D341Med (cell line): ENCODE measurements at places on chromosomes 4 and X.

DNA sequence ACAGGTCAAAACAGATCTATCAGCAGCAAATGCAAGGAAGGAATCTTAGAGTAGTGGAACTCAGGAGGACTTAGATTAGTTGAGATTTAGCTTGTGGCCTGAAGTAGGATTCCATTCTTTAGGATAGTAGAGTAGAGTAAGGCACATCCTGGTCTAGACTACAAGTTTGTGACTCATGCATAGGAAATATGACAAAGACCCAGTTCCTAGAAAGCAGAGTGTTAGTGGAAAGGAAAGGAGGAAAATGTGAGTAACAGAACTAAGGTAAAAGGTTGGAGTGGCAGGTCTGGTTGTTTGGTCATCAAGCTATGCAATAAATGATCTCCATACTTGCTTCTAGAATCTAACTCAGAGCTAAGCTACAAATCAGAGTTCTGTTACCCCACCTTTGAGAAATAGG is 595.0 kb downstream of the ACTRT1 start:
- DNase-seq: no peak

DNA sequence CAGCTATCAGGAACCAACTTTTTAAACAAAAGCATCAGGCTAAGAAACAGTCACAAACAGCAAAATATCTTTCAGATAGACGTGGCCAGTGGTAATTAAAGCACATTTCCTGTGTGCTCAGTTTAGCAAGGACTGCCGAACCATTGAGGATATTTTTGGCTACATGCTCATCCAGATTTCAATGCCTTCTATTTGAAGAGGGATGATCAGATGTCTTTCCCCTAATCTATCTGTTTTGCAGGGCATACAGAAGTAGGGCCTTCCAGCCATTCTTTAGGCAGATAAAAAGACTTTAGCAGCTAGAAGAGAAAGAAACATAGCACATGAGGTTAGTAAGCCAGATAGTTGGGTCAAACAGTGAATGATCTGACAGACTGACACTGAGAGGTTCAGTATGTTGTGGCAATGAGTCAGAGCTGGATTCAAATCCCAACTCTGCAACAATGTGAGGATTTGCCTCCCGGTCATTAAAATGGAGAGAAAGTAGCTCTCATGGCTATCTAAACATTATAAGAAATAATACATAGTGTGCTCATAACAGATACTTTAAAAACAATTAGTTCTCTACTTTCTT is 100.0 kb upstream of the PRKG2 start:
- no peak for DNase-seq

DNA sequence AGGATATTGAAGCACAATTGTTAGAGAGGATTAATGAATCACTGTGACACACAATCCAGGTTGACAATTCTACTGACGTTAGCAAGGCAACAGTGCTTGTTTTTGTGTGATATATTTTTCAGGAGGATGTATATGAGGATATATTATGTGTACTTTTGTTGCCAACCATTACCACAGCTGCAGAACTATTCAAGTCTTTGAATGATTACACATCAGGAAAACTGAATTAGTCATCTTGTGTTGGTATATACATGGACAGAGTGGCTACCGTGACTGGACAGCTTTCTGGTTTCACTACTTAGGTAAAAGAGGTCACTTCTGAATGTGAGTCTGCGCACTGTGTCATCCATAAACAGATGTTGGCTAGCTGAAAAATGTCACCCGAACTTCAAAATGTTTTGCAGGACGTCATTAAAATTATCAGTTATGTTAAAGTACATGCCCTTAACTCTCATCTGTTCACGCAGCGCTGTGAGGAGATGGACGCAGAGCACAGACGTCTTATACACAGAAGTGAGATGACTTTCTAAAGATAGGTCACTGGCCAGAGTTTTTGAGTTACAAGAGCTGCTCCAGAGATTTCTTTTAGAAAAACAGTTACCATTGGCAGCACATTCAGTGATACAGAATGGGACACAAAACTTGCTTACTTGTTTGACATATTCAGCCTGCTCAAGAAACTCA is 69.0 kb downstream of the MRPL1 start:
- DNase-seq: no peak

GRCh38 chrX:123779908-123780396 is 47.1 kb upstream of the THOC2 start:
- no peak for DNase-seq

DNA sequence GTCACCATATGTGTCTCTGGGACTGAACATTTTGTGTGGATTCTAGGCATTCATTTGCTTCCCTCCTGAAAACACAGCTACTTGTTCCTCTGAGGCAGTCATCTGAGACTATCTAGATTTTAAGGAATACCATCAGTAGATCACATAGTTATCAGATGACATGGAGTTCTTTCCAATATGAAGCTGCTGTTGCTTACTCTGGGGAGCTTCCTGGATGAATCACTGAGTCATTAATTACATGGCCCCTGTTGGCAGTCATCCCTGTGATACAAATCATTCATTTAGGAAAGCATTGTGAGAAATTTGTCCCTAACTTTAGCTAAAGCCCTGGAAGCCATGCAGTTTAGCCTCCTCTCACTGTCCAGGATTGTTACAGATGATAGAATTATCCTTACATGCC is 98.2 kb upstream of the ARSJ start:
- DNase-seq: no peak

- no peak for DNase-seq
Measured at GRCh38 chrX:16646366-16647138, 3.4 kb upstream of the S100G start.

DNA sequence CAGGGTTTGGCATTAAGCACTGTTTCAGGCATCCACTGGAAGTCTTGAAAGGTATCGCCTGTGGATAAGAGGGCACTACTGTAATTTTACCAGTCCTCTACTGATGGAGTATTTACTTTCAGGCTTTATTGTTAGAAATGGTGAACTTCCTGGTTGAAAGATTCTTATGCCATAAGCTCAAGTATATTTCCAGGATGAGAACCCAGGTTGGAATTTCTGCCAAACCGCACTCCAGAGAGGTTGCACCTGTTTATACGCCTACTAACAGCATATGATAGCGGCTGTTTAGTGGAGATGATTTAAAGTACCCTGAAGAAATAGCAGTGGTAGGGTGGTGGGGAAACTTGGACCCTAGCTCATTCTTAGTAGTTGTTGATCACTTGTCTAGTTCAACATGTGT is 9.9 kb downstream of the FNIP2 start:
- no peak for DNase-seq

- no peak for DNase-seq
Measured at GRCh38 chr4:160182727-160183126, 1079.8 kb downstream of the RAPGEF2 start.

DNA sequence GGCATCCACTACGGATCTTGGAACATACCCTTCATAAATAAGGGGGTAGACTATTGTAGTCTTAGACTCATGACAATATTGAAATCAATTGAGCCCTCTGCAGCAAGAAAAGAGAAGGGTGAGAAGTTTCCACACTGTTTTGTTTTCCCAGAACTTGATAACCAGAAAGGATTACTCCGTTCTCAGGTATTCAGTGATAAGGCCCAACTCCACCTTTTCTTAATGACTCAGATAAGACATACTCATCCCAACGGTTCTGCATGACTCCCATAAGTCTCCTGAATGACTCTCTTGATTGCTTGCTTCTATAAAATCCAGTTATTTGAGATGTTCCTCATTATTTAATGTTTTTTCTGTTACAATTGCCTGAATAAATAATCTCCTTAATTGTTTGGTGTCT is 111.7 kb downstream of the PABPC4L start:
- DNase-seq: no peak

- no peak for DNase-seq
Measured at GRCh38 chrX:9355739-9356138, 109.1 kb upstream of the TBL1X start.

GRCh38 chr4:86582410-86582809 is 11.7 kb upstream of the PTPN13 start:
- DNase-seq: no peak

GRCh38 chr4:110411574-110412011 is 64.4 kb upstream of the ENPEP start:
- no peak for DNase-seq

DNA sequence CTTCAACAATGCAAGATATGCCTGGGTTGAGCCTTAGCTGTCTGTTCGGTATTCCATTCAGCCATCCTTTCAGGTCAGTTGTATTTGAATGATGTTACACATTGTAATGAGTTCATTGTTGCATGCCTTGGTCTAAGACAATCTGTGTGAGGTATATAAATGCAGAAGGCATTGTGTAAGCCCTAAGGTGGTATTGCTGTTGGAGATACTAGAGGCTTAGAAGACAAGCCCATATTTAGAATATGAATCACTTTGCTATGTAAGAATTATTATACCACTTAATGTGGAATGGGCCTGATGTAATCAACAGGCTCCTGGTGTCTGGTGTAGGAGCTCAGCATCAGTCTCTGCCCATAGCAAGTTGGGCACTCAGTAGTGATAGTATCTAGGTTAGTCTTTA is 473.4 kb upstream of the GNPDA2 start:
- no peak for DNase-seq

- DNase-seq: no peak
Measured at GRCh38 chrX:72545990-72546389, 26.7 kb downstream of the HDAC8 start.

- DNase-seq: no peak
Measured at GRCh38 chrX:103817502-103817901, 14.6 kb downstream of the RAB9B start.

DNA sequence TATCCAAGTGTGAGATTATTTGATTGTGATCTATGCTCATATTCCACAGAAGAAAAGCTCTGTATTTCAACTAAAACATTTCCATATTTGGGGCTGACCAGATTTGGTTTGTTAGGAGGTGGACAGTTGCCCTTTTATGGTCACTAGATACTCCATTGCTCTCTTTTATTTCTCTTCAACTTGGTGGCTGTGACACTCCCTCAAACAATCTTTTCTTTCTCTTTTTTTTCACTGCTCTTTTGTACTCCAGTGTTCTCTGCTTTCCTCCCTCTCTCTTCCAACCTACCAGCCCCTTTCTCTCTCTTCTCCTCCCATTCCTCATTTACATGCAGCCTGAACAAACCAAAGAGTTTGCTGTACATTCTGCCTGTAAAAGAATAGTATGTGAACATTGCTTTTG is 48.8 kb downstream of the RBPJ start:
- no peak for DNase-seq

- DNase-seq: no peak
Measured at GRCh38 chr4:133136833-133137232, 12.3 kb upstream of the PCDH10 start.

DNA sequence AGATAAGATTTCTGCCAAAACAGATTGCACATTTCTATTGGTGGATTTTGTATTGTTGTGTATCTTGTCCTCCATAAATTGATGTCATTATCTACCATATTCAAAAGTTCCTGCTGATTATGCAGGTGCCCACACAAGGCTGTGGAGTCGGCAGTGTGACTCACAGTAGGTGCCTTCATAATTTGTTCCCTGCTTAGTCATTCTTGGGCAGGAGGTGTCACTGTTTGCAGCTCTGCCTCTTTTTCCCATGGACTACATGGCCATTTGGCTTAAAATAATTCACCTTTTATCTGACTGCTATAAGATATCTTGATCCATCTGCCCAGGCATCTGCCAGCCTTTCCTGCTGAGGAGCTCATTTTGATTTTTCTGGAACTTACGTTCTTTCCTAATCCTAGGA is 33.6 kb upstream of the ENPEP start:
- no peak for DNase-seq

GRCh38 chr4:75633846-75634245 is 3.5 kb upstream of the CDKL2 start:
- DNase-seq: no peak

GRCh38 chr4:100895556-100896197 is 377.9 kb upstream of the EMCN start:
- no peak for DNase-seq

DNA sequence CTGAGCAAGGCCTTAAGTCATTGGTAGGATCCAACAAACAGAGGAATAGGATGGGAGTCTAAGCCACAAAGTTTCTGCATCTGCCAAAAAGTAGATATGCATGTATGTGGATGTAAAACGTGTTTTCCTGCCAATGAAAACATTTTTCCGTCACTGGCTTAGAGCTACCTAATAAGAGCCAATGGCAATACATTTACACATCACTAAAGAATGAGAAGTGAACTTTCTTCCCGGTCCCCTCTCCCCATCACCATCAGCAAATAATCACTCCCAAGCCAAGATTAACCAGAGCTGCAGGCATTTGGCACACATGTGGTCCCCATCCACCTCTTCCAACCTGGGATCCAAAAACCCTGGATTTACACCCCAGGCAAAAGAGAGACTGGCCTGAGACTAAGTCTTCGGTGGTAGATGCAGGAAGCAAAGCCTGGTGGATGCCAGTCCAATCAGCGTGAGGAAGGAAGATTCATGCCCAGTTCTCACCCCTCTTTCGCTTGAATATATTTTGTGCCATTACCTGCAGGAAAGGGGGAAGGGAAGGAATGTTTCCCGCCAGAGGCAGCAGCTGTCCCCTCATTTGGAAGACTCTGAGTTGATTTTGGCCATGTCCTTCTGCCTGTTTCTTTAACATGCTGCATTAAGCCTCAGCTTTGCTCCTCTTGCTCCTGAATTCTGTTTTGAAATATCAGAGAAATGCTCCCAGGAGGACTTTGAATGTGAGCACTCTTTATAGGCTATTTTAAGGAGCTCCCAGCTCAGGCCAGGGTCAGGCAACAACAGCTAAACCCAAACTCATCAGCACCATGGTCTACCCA is 131.4 kb downstream of the CHIC2 start:
- no peak for DNase-seq

DNA sequence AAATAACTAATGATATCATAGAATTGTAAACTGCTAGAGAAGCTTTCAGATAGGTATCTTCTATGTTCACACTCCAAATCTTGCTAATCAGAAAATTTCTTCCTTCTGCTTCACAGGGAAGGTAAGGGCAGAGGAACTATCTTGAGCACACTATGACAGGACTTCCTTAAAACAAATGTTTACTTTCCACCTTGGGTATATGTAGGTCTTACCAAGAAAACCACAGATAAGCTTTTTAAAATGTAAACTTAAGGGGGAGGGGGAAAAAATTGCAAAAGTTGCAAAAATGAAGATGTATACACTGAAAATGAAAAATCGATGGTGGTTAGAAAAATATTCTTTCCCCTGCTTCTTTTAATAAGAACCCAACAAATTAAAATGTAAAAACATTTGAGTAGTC is 30.9 kb downstream of the YTHDC1 start:
- no peak for DNase-seq

DNA sequence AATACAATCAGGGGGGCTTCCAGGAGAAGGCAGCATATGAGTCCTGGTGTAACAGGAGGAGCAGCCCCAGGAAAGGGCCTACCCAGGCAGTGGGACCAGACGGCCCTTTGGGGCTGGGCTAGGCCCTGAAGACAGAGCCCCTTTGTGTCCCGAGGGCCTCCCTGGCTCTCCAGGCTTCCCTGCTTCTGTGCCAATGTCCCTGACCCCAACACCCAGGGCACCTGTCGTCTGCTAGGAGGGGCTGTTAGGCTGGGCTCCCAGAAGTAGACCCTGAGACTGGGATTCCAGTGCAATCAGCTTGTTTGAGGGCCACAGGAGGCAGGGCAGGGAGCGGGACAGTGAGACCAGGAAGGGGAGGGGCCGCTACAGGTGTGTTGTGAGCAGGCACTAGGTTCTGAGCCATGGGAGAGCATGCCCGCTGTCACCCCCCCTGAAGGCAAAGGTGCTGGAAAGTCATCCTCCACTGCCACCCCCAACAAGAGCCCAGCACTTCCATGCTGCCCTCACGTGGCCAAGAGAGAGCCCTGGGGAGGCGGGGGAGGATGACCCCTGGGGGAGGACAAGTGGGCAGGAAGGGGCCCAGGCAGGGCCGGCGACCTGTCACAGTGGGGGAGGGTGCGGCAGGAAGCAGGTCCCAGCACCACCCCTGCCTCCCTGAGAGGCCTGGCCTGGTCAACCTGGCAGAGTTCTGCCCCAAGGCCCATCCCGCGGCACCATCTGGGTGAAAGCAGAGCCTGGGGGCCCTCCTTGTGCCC is 64.8 kb downstream of the ADRA2C start:
- DNase-seq: no peak

- DNase-seq: no peak
Measured at GRCh38 chr4:170743633-170744032, 653.9 kb upstream of the AADAT start.
